ENCODE measurements at places on chromosomes 5 and 9.
A peak's percentile ranks its signal among the peaks of the same experiment; 100 is the strongest.

DNA sequence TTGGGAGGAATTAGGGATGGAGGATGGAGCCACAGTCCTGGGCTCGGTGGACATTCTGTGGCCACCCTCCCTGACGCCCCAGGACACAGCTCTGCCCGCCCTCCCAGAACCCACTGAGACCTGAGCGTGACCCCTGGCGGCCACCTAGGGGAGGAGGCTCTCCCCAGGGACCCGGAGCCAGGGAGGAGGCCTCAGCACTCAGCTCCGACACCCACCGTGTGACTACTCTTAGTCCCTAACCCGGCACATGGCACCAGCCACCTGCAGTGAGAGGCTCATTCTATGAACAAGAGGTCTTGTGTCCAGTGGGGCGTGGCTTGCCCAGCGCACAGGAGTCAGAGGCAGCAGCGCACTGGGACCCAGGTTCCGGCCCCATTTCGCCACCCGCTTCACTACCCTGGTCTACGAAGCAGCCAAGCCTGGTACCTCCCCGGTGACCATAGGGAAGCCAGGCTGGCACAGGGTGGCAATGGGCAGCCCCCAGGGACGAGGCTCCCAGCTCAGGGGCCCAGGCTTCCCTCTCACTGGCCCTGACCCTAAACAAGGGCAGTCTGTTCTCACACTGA is 10.2 kb downstream of the SARDH start:
- DNase-seq, result no peak

DNA sequence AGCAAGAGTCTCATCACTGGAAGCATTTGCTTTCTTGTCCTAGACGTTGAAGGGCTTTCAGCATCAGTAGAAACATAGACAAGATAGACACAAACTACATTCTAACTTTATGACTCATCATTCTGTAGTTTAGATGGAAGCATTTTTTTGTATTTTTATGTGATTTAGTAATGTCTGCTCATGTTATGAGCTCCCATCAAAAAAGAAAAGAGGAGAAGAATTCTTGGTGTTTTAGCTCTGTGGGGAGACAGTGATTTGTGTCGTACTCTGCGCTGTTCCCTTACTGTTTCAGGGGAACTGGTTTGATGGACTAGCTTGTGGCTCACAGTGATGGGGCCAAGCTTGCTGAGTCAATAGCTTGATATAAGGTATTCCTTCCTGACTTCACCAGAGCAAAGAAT is 159.2 kb upstream of the WWC1 start:
- DNase-seq, result no peak

DNA sequence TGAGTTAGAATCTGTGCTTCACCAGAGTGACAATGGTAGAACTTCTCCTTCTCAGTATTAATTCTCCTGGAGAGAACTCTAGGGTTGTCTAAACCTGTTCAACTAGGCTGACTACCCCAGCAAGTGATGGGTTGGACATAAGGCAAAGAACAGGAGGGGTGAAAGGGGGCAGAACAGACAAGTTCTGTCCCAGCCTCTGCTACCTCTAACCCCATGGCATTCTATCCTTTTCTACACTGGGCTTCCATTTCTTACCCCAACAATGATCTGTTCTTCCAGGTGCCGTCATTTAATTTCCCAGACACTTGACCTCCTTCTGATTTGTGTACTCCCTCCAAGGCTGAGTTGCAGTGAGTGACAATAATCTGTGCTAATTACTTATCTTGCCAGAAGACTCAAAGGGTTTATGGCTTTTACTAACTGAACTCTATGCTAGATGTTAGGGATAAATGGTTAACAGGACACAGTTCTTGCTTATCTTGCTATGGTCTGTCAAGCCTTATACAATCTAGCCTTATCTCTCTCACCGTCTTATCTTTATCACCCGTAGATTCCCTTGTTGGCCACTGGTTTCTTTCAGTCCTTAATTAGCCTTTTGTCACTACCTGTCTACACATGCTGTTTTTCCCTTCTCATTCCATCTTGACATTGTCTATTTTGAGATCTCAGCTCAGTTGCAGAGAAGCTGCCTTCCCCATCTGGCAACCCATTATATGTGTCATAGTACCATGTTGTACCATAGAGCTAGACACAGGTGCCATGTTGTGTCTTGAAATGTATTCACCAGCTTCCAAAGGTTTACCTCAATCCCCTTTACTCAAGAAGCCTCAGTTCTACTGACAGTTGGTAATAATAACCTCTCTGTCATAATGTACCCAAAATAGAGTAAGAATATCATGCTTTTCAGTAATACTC is 10.0 kb upstream of the MATR3 start:
- DNase-seq, result no peak

- no peak for DNase-seq
Measured at GRCh38 chr5:171808951-171809350, 23.3 kb downstream of the SMIM23 start.

DNA sequence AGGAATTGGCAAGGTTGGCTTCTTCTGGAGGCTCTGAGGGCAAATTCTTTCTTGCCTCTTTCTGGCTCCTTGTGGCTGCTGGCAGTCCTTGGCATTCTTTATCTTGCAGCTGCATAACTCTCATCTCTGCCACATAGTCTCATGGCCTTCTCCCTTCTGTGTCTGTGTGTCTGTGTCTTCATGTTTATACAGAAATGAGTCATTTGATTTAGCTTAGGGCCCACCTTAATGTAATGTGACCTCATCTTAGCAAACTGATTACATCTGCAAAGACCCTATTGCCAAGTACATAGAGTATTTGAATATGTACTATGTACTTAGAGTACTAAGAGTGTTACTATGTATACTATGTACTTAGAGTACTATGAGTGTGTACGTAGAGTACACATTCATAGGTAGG is 122.5 kb downstream of the RFK start:
- DNase-seq, result no peak

DNA sequence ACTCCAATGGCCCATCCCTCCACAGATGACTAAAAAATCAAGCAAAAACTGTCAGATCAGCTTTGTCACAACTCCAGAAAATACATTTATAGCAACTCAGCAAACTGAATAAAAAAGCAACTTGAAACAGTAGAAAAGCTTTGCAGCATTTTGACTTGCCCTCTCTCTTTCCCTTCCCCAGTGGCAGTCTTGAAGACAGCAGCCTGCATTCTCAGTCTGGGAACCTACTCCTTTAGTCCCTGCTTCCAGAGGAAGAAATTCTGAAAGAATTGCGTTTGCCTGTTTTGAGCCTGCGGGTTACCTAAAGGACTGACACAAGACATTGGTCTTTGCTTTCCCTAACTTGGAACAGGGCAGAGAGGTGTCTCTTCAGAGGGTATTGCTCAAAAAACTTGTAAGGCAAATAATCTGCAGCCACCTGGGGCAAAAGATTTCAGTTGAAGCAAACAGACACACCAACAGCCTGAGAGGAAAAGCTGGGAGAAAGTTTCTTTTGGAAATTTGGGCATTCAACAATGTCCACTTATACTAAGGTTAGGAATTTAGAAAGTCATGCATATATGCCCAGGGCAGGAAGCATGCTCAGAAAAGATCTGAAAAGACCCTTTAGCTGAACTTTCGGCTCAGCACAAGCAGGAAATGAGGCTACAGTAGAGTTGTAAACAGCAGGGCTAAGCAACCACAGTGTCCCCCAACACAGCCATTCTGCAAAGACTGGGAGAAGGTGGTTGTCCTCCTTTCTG is 15.2 kb upstream of the SLC35D2 start:
- no peak for DNase-seq

DNA sequence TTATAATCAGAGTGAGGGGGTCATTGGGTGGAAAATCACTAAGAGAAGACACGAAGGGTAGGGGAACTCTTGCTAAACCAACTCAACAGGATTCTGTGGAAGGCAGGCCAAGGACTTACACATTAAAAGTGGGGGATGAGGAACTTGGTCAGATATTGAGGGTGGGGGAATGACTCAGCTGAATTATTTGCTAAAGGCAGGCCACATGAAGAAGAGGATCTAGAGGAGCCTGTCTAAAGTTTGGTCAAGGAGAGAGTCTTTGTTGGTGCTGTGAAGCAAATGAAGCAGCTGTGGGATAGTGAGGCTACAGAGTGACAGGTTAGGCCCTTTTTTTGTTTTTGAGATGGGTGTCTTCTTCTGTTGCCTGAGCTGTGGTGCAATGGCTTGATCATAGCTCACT is 63.9 kb upstream of the SPRY4 start:
- no peak for DNase-seq

- no peak for DNase-seq
Measured at GRCh38 chr5:179307931-179308471, 37.3 kb downstream of the ADAMTS2 start.

GRCh38 chr9:79551994-79552393 is 19.8 kb upstream of the TLE4 start:
- DNase-seq, result no peak

- no peak for DNase-seq
Measured at GRCh38 chr5:80318212-80318611, 1.6 kb upstream of the SPZ1 start.

DNA sequence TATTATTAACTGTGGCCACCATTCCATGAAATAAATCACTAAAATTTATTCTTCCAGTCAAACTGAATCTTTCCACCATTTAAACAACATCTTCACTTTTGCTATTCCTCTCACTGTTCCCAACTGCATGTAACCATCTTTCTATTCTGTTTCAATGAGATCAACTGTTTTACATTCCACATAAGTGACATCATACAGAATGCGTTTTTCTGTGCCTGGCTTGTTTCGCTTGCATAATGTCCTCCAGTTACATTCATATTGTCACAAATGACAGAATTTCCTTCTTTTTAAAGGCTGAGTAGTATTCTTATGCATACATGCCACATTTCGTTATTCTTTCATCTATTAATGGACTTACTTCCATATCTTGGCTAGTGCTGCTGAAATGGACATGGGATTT is 738.2 kb downstream of the SEMA5A start:
- no peak for DNase-seq

DNA sequence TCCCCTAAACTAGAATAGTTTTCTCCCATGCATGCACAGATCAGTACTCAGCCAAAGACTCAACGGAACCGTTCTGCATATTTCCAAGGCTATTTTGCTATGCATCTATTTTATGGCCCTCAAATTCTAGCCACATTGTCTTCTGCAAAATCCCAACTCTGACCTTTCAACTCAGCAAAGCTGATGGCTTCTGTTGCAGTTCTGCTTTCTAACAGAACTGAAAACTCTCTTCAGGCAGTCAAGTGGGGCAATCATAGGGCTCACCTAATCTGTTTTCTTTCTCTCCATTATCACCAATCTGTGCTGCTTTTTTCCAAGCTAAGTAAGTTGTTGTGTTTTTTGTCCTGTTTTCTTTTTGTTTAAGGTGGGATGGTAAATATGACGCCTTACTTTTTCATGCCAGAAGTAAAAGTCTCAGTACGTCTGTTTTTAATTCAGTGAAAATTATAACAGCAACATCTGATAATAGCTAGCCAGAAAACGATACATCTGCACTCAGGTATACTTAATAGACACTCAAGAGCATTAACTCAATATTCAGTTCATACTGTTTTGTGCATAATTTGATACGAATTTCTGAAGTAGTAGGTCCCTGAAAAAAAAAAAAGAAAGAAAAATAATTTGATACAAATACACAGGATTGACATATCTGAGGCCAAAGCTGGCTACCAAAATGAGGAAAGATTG is 454.3 kb downstream of the TLE1 start:
- DNase-seq, result no peak

DNA sequence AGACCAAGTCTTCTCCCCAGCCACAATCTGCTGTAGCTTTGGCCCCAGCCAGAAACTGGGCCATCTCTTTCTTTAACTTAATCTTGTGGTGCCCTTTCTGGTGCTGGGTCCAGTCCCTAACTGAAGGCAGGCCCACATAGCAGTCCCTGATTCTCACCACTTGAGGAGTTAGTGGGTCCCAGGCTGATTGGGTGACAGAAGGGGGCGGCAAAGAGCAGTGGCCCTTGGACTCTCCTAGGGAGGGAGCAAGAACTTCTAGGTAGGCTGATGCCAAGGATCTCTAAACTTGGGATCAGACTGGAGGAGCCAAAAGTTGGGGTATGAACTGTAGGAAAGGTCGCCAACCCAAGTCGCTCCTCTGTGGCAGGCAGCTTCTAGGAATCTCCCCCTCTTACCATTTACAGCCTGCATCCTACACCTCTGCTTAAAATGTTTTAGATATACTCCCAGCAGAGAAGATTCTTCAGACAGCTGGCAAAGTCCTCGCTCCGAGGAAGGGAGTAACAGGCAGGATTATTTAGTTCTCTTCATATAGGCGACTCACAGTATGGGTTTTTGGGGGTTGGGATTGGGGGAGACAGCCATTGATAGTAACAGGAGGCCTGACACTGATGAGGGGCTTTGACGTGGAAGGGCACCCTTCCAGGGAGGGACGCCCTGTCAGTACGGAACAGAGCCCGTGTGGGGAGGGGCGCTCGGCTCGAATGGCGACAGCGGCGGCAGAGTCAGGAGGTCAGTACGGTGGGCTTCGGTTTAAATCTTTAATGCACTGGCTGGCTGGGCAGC is 2.0 kb upstream of the CCL27 start:
- peak; percentile 23 for DNase-seq

DNA sequence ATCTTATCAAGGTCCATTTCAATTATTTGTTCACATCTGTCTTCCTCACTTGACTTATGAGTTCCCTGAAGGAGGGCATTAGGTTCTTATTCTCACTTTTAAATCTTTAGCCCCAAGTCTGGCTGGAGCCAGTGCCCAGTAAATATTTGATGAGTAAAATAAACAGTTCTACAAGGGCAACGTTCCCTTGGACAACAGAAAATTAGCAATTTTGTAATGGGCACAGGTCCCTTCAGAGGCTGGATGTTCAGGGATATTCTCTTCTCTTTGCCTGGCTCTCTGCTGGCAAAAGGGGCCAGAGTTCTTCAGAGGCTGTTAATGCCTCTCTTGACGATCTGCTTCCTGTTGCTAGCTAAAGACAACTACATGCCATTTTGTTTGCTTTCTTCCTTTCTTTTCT is 149.7 kb downstream of the SEMA6A start:
- DNase-seq, result no peak

- no peak for DNase-seq
Measured at GRCh38 chr9:97907632-97908031, 14.7 kb downstream of the TRMO start.

DNA sequence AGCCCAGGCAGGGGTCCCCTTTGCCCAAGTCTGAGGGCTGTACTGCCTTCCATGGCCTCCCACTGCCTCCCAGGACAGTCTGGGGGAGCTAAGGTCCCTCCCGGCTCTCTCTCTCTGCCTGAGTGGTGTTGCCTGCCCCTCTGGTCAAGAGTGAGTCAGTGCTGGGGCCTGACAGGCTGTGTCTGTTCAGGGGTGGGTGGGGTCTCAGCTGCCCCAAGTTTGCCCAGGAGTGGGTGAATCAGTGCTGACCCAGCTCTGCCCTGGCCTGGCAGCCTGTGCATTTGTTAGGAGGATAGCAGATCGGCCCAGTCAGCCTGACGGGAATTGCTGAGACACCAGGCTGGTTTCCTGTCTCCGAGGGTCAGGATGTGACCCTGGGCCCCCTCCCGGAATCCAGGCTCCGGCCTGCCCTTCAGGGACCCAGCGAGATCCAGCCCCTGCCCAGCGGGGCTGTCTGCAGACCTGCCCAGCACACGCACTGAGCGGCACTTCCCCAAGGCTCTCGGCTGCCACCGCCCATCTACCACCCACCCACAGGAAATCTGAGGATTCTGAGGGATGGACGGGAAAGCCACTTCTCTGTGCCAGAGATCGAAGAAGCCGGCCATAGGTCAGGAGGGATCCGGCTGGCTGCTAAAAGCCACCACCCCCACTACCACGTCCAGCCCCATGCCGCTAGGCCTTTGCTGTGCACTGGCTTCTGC is 15.9 kb downstream of the ENG start:
- no peak for DNase-seq

GRCh38 chr5:6674421-6674820 is 38.8 kb upstream of the TENT4A start:
- peak; percentile 73 for DNase-seq
